ENCODE measurements at places on chromosomes 6 and 20.

- no peak for DNase-seq
Measured at GRCh38 chr20:63976980-63977738, 2.3 kb downstream of the SAMD10 start.

DNA sequence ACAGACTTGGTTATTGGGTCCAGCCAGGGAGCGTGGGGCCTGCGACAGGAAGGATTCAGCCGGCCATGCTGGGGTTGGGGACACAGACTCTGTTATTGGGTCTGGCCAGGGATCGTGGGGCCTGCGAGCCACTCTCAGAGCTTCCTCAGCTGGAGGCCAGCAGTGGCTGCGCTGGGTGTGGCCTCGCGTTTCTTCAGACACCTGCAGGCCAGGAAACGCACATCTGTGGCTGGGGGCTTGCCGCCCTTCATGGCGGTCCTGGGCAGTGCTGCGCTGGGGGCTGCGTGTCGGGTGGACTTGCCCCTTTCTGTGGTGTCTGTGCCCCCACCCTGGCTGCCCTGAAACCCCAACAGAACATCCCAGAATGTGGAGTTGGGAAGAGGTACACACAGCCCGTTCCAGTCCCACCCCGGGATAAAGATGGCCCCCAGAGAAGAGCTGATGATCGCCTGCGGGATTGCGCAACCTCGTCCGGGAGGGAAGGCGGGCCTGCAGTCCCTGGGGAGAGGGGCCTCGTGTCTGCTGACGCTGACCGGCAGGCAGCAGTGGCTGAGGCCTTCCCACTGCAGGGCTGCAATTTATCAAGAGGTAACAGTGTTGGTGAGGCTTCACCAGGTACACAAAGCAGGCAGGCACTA is 16.9 kb upstream of the MTG2 start:
- no peak for DNase-seq

- DNase-seq: no peak
Measured at GRCh38 chr6:30091577-30092381, 16.2 kb upstream of the RNF39 start.

GRCh38 chr6:11410539-11411307 is 126.8 kb upstream of the TMEM170B start:
- DNase-seq: no peak

GRCh38 chr6:166173281-166173951 is 5.8 kb upstream of the TBXT start:
- no peak for DNase-seq

DNA sequence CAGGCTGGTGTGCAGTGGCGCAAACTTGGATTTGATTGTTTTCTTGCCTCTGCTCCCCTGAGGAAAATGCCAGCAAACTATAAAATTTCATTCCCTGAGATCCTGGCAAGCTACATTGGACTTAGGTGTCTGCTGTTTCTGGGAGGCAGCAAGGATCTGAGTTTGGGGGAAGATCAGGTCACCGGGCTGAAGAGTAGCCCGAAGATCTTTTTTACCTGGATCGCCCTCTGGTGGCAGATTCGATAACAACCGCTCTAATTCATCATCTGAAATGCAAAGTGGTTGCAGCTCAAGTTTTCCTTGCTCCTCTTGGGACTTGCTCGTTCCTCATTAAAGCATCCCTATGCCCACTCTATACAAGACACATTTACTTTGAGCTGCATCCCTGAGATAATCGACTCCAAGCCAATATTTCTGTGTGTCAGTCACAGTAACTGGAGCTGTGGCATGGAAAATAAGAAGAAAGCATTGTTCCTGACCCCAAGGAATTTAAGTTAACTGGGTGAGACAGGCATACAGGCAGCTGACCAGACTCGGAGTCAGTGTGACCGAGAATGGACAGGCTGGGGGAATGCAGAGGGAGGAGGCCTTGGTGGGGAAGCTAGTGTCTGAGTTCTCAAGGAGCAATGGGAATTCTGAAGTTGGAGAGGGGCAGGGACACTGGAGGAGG is 131.8 kb upstream of the PROKR2 start:
- DNase-seq: peak; percentile 52

DNA sequence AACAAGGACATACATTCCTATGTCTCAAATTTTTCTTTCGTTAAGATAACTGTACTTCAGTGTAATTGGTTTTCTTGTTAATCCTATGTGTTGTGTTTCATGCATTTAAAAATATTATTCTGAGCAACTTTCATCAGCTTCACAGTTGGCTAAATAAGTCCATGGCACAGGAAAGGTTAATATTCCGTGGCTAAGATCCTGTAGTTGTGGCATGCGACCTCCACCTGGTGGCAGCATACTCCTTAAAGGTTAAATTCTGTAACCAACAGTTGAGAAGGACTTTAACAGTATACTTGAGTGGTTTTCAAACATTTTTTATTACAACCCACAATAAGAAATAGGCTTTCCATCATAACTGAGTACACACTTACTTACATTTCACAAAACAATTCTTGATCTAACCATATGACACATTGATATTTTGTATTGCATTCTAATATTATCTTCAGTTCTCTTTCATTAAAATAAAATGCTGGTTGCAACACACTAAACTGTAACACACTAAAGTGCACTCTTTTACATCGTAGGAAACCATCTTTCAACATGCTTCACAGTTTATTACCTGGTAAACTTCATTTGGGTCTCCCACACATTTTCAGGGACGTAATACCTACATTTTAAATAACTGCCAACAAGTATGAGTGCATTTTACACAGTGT is 118.3 kb downstream of the SLX4IP start:
- no peak for DNase-seq

DNA sequence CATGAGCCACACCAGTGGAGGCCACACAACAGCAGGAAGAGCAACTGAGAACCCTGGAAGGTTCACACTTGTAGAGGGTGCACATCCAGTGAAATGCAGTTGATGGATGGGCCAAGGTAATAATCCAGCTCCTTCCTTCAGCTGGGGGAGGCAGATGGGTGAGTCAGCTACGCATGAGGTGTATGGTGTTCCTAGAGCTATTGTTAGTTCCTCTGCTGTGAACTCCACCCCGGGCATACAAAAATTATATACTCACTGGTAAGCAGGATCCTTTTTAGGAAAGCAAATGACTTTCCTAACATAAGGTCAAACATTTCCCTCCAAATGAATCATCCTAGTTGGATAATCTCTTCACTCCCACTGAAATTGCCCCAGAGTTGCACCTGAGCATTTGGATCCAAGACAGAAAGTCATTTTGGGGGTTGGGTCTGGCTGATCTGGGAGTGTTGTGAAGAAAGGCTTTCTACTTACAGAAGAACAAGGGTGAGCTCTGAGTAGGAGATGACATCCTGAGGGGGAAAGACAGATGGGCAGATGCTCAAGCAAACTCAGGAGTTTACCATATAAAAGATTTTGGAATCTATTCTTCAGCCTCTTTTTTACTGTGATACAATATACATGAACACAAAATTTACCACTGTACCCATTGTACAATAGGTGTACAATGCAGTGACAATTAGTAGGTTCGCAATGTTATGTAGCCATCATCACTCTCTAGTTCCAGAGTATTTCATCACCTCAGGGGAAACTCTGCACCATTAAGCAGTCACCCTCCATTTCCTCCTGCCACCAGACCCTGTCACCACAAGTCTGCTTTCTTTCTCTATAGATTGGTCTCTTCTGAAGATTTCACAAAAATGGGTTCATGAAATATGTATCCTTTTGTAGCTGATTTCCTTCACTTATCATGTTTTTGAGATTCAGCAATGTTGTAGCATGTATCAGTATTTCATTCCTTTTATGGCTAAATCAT is 11.1 kb downstream of the HLA-F start:
- peak; percentile 55 for DNase-seq

DNA sequence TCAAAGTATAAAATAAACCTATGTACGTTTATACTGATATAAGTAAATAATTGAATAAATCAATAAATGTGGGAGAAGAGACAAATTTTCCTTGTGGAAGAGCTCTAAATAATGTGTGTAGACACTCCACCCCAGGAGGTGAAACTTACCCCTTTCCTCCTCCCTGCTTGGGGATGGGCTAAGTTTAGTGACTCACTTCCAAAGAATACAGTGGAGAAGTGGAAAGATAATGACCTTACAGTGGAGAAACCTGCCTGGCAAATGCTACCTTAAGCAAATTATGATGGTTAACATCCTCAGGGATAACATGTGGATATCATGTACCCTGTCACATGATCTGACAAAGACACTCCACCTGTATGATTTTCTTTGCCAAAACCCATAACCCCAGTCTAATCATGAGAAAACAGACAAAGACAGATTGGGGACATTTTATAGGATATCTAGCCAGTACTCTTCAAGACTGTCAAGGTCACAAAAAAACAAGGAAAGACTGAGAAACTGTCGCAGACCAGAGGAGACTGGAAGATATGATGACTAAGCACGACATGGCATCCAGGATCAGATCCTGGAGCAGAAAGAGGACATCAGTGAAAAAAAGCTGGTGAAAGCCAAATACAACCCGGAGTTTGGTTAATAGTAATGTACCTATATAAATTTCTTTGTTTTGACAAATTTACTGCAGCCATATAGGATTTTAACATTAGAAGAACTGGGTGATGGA is 195.5 kb upstream of the PRDM1 start:
- no peak for DNase-seq

DNA sequence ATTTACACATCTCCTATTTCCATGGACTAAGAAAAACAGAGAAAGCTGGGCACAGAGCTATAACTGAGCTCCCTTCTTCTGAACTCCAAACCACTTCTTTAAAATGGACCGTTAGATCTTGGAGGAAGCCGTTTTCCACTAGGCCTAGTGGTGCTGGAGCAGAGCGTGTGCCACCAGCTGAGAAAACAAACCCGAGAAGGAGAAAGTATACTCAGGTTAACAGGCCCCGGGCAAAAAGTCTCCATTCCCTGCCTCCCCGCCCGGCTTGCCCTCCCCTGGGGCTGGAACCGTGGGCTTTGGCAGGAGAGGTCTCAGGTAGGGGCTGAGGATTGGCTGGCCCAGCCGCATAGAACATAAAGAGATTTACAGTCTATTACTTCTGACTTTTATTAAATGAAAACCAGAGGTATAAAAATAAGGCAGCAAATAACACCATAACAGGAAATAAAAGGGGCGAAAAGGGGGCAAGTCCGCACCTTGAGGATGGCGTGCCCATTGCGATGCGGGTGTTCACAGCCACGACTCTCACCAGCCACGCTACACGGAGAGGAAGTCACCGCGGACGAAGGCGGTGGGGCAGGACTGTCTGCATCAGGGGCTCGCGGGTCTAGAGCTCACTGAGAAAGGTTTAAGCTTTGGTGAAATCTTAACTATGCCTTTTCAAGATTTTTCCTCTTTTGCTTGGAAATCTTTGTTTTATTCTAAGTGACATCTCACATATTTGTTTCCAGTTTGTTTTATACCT is 191.2 kb upstream of the GMDS start:
- DNase-seq: no peak

DNA sequence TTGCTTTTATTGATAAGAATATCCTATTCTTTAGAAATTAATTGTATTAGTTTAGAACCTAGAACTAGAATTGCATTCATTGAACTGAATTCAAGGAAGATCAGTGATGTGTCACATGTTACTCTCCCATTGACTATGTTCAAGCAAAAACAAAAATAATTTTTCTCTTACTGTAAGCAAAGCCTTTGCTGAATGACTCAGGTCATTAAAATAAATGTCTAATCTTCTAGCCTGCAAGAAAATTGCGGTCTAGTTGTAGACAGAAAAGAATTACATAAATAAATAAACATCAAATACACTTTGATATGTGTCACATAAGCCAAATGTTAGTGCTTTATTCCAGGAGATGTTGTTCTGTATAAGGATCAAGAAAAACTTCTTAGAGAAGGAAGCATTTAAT is 387.9 kb downstream of the ADGRB3 start:
- no peak for DNase-seq

DNA sequence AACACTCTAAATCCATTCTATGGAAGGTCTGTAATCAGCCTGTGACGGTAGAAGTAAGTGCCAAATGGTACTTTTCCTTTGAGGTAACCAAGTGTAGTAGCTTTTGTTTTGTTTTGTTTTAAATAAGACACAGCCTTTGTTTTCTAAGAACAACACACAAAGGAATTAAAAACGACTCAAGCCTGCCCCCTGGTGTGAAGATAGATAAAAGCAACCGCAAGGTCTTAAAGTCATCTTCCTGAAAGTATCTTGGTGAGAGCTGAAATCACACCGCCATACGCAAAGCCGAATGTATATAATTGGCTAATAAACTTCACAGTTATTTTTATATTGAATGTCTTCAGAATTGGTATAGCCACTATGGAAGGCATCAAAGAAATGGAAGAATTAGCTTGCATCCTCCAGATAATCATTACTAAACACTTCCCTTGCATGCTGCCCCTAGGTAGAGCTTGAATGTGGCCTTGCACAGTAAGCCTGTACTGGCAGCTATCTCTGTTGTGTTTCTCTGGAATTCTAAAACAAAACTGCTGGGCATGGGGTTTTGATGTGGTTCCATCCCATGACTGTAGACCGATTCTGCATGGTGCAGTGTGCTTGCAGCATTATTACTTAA is 95.6 kb downstream of the LAMP5 start:
- no peak for DNase-seq

Data from stimulated activated naive CD8-positive, alpha-beta T cell treated with anti-CD3 and anti-CD28 coated beads, Interleukin-15, amount 100 ng/mL, for 72 hours (primary cell).